ENCODE measurements at places on chromosomes 6 and 20. TPM values are rescaled to one million over a fixed set of nuclear protein-coding genes. Genes with fewer than 3 reads are reported as not detected.

- no peak for DNase-seq
- no peaks in the 10 kb centered on the region for H3K36me3 ChIP-seq
Measured at GRCh38 chr6:22142856-22143255, 154.0 kb downstream of the PRL start.

DNA sequence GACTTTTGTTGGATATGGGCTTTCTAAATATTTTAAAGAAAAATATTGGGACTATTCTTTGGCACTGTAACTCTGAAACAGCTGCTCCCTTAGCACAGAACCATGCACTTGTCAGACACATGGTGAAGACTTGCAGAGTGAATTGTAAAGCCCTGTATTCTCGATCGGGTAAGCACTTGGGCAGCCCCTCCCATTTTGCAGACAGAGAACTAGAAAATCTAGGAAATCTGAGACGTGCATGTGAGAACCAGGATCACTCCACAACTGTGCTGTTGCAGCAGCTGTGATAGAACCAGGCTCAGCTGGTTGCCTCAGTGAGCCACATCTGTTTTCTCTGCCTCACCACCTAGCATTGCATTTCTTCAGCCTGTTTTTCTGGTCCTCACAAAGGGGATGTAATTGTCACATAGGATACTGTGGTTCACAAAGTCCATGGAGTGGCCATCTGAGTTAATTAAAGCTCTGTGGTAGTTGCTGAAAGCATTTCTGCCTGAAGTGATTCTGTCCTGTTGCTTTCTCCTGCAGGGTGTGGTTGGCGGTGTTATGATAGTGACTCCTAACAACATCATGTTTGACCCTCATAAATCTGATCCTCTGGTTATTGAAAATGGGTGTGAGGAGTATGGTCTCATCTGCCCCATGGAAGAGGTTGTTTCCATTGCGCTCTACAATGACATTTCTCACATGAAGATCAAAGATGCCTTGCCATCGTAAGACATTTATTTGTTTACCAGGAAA lies 71.8 kb upstream of the HINT3 start:
- H3K36me3 ChIP-seq = peaks cover 90% of the 10 kb centered on the region
- H3K4me3 ChIP-seq = no peak overlapping the region
- H3K4me1 ChIP-seq = no peaks in the 10 kb centered on the region
- DNase-seq = no peak
- no peaks in the 10 kb centered on the region for H3K27me3 ChIP-seq
- H3K27ac ChIP-seq = no peak overlapping the region

- DNase-seq = no peak
- peaks cover 6% of the 10 kb centered on the region for H3K4me1 ChIP-seq
- no peaks in the 10 kb centered on the region for H3K27me3 ChIP-seq
- no peak overlapping the region for H3K27ac ChIP-seq
Measured at GRCh38 chr6:169915769-169916550, 164.5 kb downstream of the ERMARD start.

The AK9 gene
- total RNA-seq = 6.6 TPM

DNA sequence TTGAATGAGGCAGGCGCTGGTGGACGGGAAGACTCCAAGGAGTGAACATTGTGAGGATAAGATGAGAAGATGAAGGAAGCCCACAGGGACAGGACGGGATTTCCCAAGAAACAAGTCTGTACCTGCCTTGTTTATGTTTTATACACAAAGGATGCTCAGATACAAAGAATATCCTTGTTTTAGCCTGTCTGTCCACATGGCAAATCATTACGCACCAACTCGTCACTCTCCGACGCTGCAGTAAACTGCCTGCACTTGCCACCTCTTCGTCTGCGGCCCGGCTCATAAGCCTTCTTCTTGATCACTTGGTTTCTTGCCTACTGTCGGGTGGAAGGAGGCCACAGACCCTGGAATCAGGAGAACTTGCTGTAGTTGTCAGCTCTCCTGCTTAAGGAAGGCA lies 85.4 kb downstream of the CD83 start:
- H3K36me3 ChIP-seq = no peaks in the 10 kb centered on the region
- H3K27ac ChIP-seq = no peak overlapping the region
- no peak for DNase-seq
- H3K4me1 ChIP-seq = no peaks in the 10 kb centered on the region
- no peak overlapping the region for H3K4me3 ChIP-seq

The FOXA2 gene
- not detected for total RNA-seq

DNA sequence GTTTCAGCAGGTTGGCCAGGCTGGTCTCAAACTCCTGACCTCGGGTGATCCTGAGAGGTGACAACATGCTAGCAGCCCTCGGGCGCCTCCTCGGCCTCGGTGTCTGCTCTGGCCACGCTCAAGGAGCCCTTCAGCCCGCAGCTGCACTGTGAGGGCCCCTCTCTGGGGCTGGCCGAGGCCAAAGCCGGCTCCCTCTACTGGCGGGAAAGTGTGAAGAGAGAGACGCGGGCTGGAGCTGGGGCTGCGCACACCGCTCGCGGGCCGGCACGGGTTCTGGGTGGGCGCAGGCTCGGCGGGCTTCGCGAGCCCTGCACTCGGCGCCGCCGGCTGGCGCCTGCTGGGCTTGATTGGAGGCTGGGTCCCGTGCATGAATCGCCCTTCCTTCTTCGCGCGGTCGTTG lies 80.8 kb upstream of the RBM24 start:
- no peak for DNase-seq
- H3K4me1 ChIP-seq = no peaks in the 10 kb centered on the region
- no peaks in the 10 kb centered on the region for H3K27me3 ChIP-seq
- no peak overlapping the region for H3K4me3 ChIP-seq
- no peaks in the 10 kb centered on the region for H3K36me3 ChIP-seq

GRCh38 chr6:137647762-137648447 lies 153.7 kb upstream of the OLIG3 start:
- H3K36me3 ChIP-seq = no peaks in the 10 kb centered on the region
- DNase-seq = no peak
- no peaks in the 10 kb centered on the region for H3K4me1 ChIP-seq
- H3K27me3 ChIP-seq = no peaks in the 10 kb centered on the region
- H3K4me3 ChIP-seq = no peak overlapping the region

DNA sequence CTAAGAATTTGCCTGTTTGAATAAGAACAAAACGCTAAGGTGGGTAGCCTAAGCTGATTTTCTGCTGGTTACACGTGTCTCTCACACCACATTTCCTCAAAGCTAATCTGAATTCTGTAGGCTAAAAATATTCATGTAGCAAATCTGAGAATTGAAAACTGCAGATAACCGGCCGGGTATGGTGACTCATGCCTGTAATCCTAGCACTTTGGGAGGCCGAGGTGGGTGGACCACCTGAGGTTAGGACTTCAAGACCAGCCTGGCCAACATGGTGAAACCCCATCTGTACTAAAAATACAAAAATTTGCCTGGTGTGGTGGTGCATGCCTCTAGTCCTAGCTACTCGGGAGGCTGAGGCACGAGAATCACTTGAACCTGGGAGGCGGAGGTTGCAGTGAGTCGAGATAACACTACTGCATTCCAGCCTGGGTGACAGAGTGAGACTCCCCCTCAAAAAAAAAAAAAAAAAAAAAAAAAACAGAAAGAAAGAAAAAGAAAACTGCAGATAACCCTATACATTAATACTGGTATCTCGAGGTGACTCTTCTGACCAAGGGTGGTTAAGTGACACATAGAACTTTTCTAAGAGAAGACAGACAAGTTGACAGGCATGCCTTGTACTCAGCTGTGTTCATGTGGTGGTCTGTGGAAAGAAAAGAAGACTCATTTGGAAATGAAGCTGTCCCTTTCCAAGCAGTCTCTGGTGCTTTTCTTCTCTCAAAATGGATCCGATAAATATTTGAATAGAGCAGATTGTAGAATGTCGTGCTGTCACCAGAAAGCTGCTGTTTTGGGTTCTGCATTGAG lies 24.7 kb upstream of the ASXL1 start:
- no peak overlapping the region for H3K4me3 ChIP-seq
- H3K27ac ChIP-seq = no peak overlapping the region
- no peaks in the 10 kb centered on the region for H3K27me3 ChIP-seq
- H3K4me1 ChIP-seq = peaks cover 26% of the 10 kb centered on the region
- no peak for DNase-seq

- H3K27ac ChIP-seq = no peak overlapping the region
- H3K4me3 ChIP-seq = no peak overlapping the region
- peaks cover 9% of the 10 kb centered on the region for H3K27me3 ChIP-seq
- H3K4me1 ChIP-seq = no peaks in the 10 kb centered on the region
Measured at GRCh38 chr6:33963136-33963750, 159.4 kb upstream of the MLN start.

The CGAS gene
- total RNA-seq = 11.0 TPM

GRCh38 chr6:30564114-30564513 lies 7.0 kb downstream of the PRR3 start:
- no peak for DNase-seq
- no peaks in the 10 kb centered on the region for H3K4me1 ChIP-seq
- peaks cover 20% of the 10 kb centered on the region for H3K36me3 ChIP-seq
- no peak overlapping the region for H3K4me3 ChIP-seq
- no peaks in the 10 kb centered on the region for H3K27me3 ChIP-seq
- H3K27ac ChIP-seq = no peak overlapping the region

The FIG4 gene
- 3.3 TPM for total RNA-seq

GRCh38 chr20:19834287-19834686 lies 76.2 kb downstream of the RIN2 start:
- no peak overlapping the region for H3K4me3 ChIP-seq
- peaks cover 2% of the 10 kb centered on the region for H3K27me3 ChIP-seq
- H3K27ac ChIP-seq = no peak overlapping the region
- DNase-seq = no peak
- H3K36me3 ChIP-seq = no peaks in the 10 kb centered on the region
- H3K4me1 ChIP-seq = peaks cover 8% of the 10 kb centered on the region

DNA sequence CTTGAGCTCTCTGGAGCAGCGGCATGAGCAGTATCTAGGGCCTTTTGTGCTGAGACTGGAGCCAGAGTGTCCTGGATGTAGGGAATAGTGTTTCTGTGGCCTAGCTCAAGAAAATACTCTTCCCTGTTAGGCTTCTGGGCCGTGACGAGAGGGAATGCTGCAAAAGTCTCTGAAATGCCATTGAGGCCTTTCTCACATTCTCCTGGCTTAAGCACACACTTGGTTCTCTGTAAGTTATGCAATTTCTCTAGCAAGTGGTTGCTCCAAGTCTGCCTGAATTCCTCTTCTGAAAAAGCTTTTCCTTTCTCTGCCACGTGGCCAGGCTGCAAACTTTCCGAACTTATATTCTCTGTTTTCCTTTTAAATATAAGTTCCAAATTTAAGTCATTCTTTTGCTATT lies 744.4 kb downstream of the GRIK2 start:
- no peak overlapping the region for H3K27ac ChIP-seq
- no peaks in the 10 kb centered on the region for H3K27me3 ChIP-seq
- no peaks in the 10 kb centered on the region for H3K36me3 ChIP-seq
- H3K4me3 ChIP-seq = no peak overlapping the region
- H3K4me1 ChIP-seq = no peaks in the 10 kb centered on the region

GRCh38 chr20:56001106-56001785 lies 4.1 kb downstream of the CBLN4 start:
- H3K4me1 ChIP-seq = no peaks in the 10 kb centered on the region
- no peak overlapping the region for H3K4me3 ChIP-seq
- no peaks in the 10 kb centered on the region for H3K36me3 ChIP-seq
- no peak overlapping the region for H3K27ac ChIP-seq
- no peak for DNase-seq

GRCh38 chr6:127637830-127638409 lies 60.9 kb downstream of the C6orf58 start:
- H3K4me3 ChIP-seq = no peak overlapping the region
- no peaks in the 10 kb centered on the region for H3K36me3 ChIP-seq
- no peak overlapping the region for H3K27ac ChIP-seq
- no peaks in the 10 kb centered on the region for H3K27me3 ChIP-seq

The LY6G6F gene
- not detected for total RNA-seq

DNA sequence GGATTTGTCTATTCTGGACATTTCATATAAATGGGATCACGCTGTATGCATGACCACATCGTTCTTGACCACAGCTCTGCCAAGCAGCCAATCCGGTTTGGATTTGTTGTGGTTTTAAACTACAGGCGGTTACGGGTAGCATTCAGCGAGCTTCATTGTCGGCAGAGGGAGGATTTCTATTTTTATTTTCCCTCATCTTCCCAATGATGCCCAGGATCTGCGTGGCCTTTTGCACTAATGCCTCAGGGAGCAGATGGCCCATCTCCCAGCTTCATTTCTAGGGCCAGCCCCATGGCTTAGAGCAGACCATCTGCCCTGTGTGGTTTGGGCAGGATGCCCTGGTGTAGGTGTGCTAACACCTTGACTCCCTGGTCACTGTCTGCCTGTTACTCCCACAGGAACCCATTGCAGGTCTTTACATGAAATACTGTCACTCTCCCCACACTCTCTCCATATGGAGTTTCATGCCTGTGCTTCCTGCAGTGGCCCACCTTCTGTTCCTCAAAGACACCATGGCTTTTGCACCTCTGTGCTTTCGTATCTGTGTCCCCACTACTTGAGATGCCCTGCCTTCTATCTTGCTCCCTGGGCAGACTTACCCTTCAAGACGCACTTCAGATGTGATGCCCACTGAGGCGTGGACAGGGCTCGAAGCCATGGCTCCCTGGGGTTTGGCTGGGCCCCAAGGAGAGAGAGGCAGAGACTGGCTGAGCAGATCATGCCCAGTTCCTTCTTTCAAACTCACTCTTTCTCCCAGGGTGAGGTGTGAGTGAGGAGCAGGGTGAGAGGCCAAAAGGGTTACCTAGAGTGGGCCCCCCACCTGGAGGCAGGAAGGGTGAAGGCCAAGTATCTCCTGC lies 26.0 kb downstream of the SDCBP2 start:
- peaks cover 19% of the 10 kb centered on the region for H3K36me3 ChIP-seq
- no peaks in the 10 kb centered on the region for H3K27me3 ChIP-seq
- no peak for DNase-seq

DNA sequence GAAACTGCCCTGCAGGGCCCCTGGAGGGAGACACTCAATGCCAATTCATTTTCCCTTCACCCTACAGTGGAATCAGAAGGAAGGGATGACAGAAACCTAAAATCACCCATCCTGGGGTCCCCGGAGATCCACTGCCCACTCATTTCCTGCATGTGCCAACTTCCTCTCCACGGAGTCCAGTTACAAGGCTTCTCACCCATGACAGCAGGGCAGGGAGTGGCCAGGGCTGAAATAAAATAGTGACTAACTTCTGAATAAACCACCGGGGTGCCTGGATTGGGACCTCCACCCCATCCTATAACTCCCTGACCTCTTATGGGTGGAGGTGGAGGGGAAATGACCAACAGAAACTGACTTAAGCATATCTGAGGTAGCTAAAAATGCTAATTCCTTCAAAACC lies 362.3 kb downstream of the MAFB start:
- H3K27ac ChIP-seq = no peak overlapping the region
- H3K4me3 ChIP-seq = no peak overlapping the region
- H3K36me3 ChIP-seq = no peaks in the 10 kb centered on the region

DNA sequence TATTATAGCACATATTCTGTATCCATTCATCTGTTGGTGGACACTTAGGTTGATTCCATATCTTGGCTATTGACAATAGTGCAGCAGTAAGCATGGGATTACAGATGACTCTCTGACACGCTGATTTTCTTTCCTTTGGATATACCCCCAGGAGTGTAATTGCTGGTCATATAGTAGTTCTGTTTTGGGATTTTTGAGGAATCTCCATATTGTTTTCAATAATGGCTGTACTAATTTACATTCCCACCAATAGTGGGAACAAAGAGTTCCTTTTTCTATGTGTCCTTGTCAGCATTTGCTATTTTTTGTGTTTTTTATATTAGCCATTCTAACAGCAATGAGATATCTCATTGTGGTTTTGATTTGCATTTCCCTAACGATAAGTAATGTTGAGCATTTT lies 309.0 kb upstream of the JARID2 start:
- H3K27ac ChIP-seq = no peak overlapping the region
- H3K36me3 ChIP-seq = no peaks in the 10 kb centered on the region
- H3K27me3 ChIP-seq = no peaks in the 10 kb centered on the region
- no peak for DNase-seq
- no peak overlapping the region for H3K4me3 ChIP-seq

Measured in CD4-positive, alpha-beta T cell (primary cell).